ENCODE measurements at places on chromosomes 1 and 21.

GRCh38 chr1:62367005-62367557 lies 47.8 kb upstream of the KANK4 start:
- DNase-seq: no peak

- no peak for DNase-seq
Observed at GRCh38 chr21:42147386-42148020, 71.4 kb upstream of the ABCG1 start.

DNA sequence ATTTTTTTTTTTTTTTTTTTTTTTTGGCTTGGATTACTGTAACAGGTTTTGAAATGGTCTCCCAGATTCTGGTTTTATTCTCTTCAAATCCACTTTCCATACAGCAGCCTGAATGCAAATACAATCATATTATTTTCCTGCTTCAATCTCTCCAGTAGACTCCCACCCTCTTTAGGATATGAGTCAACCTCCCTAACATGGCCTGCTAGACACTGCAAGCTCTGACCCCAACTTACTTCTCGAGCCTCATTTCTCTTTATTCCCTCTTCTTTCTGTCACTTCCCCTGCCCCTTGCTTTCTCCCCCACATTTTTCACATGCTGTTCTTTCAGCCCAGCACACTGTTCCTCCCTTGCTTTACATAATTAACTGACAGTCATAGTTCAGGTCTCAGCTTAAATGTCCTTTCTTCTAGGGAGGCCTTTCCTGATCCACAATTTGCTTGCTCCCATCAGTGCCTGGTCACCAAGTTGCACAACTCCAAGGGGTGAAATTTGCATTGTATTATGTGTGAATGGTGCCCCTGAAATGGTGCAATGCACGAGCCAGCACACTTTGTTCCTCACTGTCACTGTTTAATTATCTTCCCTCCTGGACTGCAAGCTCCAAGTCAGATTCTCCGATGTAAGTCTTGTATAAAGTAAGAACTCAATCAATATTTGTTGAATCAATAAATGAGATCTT lies 22.1 kb upstream of the IL19 start:
- no peak for DNase-seq

DNA sequence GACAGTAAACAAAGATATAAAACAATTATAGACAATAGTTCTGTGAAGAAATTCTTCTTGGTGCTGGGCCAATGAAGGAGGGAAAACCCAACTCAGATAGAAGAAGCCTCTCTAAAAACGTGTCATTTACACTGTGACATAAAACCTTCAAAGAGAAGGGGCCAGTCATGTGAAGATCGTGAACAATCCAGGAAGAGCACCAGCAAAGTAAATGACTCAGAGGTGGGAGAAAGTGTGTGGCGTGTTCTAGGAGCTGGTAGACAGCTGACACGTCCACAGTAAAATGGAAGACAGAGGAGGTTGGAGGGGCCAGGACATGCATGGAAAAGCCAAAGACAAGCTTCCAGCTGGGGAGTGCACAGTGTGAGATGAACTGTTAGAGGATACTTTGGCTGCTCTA lies 143.6 kb downstream of the VAV3 start:
- no peak for DNase-seq

GRCh38 chr1:247241691-247242090 lies 14.2 kb upstream of the VN1R5 start:
- no peak for DNase-seq

DNA sequence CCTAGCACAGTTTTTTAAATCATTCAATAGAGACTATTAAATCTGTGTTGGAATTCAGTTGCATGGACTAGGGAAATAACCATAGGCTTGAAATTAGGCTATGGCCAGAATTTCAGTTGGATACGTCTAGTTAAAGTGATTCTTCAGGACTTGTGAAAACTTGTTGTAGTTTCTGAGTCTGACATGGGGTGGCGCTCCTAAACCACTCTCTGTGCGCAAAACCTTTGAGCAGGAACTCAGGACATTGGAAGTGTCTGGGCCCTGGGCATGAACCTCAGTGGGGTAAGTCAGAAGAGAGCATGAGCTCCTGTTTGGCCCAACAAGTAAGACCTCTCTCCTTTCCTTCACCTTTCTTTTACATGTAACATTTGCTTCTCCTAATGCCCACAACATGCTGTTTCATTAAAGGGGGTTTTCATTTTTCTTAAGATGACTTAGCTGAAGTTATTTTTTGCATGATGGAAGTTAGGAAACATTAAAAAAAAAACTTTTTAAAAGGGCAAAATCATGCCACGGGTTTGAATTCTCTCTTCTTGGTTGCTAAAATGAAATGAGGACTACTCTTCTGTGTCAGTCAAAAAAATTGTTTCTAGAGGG lies 17.1 kb upstream of the CCDC190 start:
- DNase-seq: peak; percentile 73

- DNase-seq: no peak
Observed at GRCh38 chr21:35984654-35985361, 75.5 kb downstream of the SETD4 start.

GRCh38 chr21:46295996-46296752 lies 10.0 kb downstream of the YBEY start:
- DNase-seq: no peak

DNA sequence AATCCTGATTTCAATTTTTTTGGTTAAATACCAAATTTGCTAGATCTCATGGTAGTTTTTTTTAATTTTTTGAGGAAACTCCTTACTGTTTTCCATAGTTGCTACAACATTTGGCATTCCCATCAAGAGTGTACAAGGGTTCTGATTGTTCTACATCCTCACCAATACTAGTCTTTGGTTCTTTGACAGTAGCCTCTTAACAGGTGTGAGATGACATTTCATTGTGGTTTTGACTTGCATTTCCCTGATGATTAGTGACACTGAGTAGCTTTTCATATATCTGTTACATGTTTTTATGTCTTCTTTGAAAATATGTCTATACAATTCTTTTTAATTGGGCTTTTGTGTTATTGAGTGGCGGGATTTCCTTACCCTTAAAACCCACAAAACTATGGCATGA lies 20.9 kb upstream of the RGS13 start:
- DNase-seq: no peak

GRCh38 chr1:56074007-56074651 lies 505.2 kb downstream of the PLPP3 start:
- no peak for DNase-seq

DNA sequence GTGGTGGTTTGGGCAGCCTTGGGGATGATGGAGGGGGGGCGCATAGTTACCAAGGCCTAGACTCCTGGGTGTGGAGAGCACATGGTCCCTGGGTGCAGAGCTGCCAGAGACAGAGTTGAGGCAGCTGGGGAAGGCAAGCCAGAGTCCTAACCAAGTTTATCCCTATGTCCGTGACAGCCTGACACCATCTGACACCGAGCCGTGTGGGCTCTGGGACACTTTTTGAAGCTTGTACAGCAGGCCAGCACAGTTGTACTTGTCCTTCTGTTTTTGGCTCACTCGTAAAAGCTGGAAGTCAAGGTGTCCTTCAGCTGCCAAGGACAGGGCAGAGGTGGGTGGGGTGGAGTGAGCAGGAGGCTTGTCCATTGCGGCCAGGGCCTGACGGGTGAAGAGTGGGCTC lies 28.5 kb downstream of the SLC26A9 start:
- no peak for DNase-seq

- DNase-seq: peak; percentile 39
Observed at GRCh38 chr1:174874331-174875053, 125.3 kb upstream of the CACYBP start.

DNA sequence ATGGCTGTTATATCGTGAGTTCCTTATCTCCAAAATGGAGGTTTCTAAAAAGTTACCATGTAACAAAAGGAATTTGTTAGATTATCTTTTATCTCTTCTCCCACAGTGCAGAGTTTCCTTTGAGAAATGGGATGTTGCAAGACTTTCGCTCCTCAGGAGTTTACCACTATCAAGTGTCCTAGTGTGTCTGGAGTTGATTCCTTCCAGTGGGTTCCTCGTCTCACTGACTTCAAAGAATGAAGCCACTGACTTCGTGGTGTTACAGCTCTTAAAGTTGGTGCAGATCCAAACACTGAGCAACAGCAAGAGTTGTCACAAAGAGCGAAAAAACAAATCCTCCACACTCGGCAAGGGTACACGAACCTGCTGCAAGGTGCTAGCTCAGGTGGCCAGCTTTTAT lies 37.0 kb downstream of the SPAG17 start:
- no peak for DNase-seq

- DNase-seq: no peak
Observed at GRCh38 chr1:101051688-101052638, 26.4 kb upstream of the DPH5 start.

- DNase-seq: peak; percentile 3
Observed at GRCh38 chr1:183101841-183102276, 78.6 kb downstream of the LAMC1 start.

DNA sequence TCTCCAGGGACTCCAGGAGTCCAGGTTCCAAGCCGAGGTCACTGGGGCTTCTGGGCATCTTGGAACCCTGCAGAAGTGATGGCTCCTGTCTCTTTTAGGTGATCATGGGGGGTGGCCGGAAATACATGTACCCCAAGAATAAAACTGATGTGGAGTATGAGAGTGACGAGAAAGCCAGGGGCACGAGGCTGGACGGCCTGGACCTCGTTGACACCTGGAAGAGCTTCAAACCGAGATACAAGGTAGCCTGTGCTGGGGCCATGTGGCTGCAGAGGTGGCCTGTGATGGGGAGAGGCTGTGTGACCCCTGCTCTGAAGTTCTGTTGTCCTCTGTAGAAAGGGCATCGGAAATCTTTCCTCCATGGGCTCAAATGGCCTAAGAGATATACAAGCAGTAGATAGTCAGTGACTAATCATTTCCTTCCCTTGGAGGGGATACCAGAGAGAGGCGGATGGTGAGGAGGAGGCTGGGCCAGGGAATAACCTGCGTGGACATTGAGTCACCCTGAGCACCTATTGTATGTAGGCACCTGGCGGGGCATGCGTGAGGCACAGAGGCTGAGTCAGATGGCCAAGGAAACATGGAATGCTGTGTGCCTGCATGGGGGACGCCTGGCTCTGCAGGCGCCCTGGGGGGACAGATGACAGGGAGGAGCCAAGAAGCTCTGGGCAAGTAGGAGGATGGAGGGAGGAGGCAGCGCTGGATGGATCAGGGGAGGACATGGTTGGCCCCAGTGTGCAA lies 59.0 kb downstream of the ALPL start:
- DNase-seq: no peak

GRCh38 chr1:174413632-174414031 lies 34.1 kb upstream of the GPR52 start:
- DNase-seq: peak; percentile 58

DNA sequence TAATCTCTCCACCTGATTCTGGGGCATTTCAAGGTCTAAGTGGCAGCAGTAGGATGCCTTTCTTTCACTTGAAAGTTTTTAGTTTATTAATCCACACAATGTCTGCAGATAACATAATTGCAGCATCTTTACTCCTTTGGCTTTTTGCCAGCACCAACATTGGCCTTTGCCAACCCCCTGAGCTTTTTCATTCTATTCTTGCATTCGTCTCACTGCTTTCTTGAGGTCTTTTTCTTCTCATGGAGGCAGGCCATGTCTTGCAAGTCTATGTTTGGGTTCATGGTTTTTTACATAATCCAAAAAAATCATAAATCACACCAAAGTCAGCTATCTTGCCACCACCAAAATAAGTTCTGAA lies 30.4 kb upstream of the COG2 start:
- no peak for DNase-seq

Measured in neural progenitor cell (in vitro differentiated cells).